Posterior vena cava (tissue), 2 donors: ENCODE measurements at places on chromosomes 4 and X. TPM values are rescaled to one million over a fixed set of nuclear protein-coding genes. Genes with fewer than 3 reads are reported as not detected.
A peak's percentile ranks its signal among the peaks of the same experiment; 100 is the strongest.

The MGAT4D gene
- not detected for total RNA-seq

The NR3C2 gene
- 10.0 TPM for total RNA-seq

The HSFX4 gene
- not detected for total RNA-seq

The FGA gene
- total RNA-seq, result not detected

The USP17L29 gene
- total RNA-seq, result not detected

The VSIG1 gene
- 0.24 TPM for total RNA-seq

The C4orf36 gene
- total RNA-seq, result 0.57 TPM

The WDR45 gene
- total RNA-seq, result 51.9 TPM

The RPA4 gene
- 1.4 TPM for total RNA-seq

The USP51 gene
- 2.0 TPM for total RNA-seq

The MAGEA12 gene
- not detected for total RNA-seq

The F8A3 gene
- 7.1 TPM for total RNA-seq

The EMCN gene
- 39.4 TPM for total RNA-seq

The PLCXD1 gene
- 5.6 TPM for total RNA-seq

The CHRDL1 gene
- 161 TPM for total RNA-seq

The CXCL3 gene
- 3.9 TPM for total RNA-seq

- DNase-seq, result no peak
These were observed 58.6 kb downstream of the ABLIM2 start for GRCh38 chr4:8099981-8100464.

GRCh38 chrX:134210465-134210864, 26.5 kb upstream of the CCDC160 start:
- no peak for DNase-seq

- no peak for DNase-seq
These were observed 163.1 kb downstream of the ARAP2 start for GRCh38 chr4:36081185-36081584.

DNA sequence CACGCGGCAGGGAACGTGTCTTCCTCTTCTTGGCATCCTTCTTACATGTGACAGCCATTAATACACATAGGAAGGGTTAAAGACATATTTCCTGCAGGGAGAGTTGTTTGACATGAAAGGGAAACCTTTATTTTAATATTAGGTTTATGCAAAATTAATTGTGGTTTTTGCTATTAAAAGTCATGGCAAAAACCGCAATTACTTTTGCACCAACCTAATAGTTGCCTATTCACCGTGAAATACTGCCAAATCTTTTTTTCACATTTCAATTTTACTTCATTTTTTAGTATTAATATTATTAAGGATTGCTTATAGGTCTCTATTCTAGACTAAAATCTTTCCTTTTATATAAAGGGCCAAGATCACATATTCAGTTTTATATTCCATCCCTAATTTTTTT, 230.4 kb upstream of the PITX2 start:
- DNase-seq, result no peak

DNA sequence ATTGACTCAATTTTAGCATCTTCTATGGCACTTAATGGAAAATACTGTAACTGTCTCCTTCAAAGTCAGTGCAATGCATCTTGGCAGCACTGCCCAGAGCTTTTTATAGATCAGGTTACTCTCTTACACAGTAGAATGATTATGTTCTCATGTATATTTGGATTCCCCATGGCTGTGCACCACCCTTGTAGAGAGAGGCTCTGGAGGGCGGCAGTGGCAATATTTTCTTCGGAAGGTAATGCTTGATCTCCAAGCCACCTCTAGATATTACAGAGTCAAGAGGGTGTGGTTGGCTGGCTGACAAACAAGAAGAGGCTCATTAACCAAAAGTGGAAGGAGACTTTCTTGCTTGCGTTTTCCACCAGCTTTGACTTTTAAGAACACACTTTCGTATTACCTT, 72.8 kb upstream of the ARSJ start:
- no peak for DNase-seq

- no peak for DNase-seq
These were observed 136.2 kb upstream of the USP9X start for GRCh38 chrX:40949071-40949470.

GRCh38 chr4:121073004-121073435, 685 bp upstream of the NDNF start:
- no peak for DNase-seq

DNA sequence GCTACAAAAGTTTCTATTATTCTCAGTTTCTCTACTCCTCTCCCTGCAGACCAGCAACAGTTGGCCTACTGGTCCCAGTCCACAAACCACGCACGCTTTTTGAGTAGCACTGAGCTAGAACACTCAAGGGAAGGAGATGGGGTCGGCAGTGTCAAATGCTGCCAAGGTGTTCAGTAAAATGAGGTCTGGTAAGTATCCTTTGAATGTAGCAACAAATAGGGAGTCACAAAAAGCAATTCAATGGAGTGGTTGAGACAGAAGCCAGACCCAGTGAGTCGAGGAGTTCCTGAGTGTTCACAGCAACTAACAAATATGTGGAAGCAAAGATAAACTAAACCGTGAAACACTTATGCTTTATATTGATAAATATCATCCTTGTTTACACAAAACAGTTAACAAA, 355.7 kb downstream of the MID1IP1 start:
- no peak for DNase-seq

DNA sequence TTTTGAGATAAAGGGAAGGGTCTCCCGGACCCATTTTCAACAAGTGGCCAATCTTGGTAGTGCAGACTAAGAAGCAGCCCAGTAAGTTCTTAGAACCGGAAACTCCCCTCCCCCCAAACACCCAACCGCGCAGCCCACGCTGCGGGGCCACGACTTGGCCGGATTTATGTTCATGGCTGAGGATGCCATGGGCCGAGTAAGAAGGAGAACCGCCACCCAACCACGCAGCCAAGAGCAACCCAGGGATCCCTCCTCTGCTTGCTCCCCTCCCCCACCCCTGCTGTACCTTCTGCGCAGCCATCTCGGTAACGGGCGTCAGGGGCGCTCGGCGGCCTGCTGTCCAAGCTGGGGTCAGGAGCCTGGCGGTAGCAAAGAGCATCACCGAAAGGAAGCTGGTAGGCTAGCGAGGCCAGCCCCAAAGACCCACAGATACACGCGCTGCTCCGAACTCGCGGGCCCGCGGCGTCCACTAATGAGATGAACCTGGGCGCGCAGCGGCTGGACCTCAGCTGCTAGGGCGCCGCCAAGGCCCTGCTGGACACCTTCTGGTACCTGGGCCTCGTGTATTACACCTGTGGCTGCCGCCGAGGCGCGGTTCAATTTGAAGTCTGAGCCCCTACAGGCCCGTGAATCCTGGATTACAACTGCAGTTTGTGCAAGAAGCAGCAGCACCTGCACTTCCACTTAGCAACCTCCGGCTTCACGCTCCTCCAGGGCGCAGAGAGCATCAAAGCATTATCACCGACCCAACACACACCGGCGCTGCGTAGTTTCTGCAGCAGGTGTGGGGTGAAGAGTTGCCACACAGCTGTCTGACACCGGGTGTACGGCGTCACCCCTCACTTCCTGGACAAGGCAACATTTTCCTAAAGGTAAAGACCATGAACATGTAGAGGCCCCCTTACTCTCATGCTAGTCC, 63.4 kb downstream of the NUDT10 start:
- DNase-seq, result peak; percentile 81

DNA sequence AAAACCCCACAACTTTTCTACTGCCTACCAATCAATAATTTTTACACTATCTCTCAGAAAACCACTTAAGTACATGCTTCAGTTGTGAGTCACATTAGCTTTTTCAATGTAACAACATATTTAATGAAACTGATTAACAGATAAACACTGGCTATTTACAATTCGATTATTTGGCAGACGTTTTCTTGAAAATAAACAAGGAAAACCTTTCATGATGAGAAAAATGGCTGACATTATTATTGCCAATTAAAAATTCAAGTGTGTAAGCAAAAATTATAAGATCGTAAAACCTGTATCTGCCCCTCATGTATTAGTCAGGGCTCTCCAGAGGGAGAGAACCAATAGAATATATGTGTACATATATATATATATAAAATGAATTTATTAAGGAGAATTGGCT, 1555.5 kb upstream of the IGFBP7 start:
- no peak for DNase-seq

- no peak for DNase-seq
These were observed 1604.6 kb downstream of the PCDH18 start for GRCh38 chr4:135927651-135928050.

DNA sequence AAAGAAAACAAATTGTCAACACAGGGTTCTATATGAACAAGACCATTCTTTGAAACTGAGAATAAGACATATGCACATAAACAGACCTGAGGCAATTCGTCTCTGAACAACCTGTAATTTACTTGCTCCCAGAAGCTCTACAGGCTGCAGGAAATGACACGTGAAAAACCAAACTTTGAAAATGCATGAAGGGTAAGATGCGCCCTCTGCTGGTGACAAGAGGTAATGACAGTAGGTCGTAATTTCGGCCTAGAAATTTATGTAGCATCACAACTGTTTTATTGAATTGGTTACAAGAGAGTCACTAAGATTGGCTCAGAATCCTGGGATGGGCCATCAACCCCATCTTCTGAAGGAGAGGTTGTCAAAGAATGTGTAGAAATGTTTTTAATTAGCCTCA, 276.5 kb downstream of the PPP4R3C start:
- no peak for DNase-seq

DNA sequence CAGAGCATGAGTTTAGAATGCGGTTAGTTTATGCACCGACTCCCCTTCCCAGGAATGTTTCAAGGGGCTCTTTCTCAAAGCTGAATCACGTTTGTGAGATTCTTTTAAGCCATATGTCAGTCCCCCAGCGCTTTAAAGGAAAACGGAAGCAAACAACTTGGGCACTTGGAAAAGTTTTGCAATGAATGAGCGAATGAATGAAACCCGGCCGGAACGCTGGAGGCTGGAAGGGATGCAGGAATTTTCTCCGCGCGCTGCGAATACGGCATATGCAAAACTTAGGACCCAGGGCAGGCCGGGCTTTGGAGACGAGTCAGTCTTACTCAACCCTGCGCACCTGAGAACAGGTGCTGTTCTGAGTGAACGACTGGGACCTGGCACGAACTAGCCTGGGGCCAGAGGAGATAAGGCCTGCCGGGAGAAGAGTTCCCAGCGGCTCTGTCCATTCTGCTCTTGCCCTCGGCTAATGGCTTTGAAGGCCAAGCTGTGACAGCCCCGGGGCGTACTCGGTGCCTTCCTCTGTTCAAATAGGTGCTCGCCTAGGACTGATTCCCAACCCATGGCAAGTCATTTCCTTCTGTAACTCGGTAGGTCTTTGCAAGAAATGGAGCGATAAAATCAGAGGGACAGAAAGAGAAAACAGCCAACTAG, 743 bp upstream of the NRK start:
- peak; percentile 51 for DNase-seq

- no peak for DNase-seq
These were observed 119.1 kb upstream of the OTUD4 start for GRCh38 chr4:145299380-145300076.

DNA sequence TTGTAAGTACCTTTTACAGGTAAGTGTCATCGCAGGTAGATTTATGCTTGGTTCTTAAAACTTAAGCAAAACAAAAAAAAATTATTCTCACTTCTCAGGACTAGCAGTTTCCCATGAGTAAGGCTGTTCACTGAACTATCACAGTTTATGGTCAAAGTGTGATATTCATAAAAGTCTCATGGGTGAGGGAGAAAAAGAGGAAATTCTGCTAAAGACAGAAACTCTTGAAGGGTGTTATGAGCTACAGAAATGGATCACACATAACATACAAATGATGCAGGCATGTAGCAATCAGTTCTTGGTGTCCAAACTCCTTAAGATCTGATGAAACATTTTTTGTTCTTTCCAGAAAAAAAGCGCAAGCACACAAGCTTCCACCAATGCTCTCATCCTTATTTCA, 8.5 kb downstream of the RAB9A start:
- no peak for DNase-seq
